SHP77 treated with DMSO at 0.1 percent for 48 hours (cell line): ENCODE measurements at places on chromosomes 11 and 22.

GRCh38 chr11:313787-314553 lies at the start of gene IFITM1:
Gene IFITM1, plus strand, starts transcription at chr11:314040. Its CDS starts 131 bp downstream, at chr11:314171.
- DNase-seq, result no peak

- DNase-seq, result no peak
Observed at GRCh38 chr11:3892156-3892555, 36.7 kb downstream of the STIM1 start.

- DNase-seq, result no peak
Observed at GRCh38 chr11:45267652-45268299, 18.4 kb downstream of the SYT13 start.

DNA sequence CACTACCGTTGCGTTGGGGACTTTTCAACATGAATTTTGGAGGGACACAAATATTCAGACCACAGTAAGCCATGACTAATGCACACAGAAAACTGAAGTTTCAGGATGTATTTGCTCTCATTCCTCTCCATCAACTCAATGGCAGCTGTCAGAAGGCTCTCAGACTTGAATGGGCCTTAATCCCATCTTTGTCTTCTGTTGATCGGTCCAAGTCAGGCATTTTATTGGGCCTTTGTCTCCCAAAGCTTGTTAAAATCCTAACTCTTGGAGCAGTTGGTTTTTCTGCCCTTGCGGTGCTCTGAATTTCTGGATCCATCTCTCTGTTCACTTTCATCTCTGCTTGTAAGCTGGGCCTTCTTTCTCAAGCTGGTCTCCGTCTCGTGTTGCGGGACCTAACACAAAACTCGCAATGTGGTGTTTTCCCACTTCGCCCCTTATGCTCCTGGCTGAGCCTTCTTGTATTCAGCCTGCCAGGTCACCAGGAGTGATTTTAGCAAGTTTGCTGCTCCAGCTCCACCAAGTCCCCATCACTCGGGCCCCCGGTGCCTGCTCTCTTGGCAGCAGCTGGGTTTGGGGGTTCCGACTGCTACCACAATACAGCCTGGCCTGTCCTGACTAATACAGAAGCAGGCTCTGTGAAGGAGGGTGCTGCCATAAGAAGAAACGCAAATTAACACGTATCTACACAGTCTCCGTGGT lies 27.0 kb downstream of the TSPAN32 start:
- DNase-seq, result no peak

- peak; percentile 58 for DNase-seq
Observed at GRCh38 chr22:33006220-33006954, 51.8 kb downstream of the SYN3 start.

- no peak for DNase-seq
Observed at GRCh38 chr22:25841775-25842174, 99.8 kb downstream of the MYO18B start.

- DNase-seq, result no peak
Observed at GRCh38 chr11:94002226-94002625, 18.9 kb upstream of the HEPHL1 start.

DNA sequence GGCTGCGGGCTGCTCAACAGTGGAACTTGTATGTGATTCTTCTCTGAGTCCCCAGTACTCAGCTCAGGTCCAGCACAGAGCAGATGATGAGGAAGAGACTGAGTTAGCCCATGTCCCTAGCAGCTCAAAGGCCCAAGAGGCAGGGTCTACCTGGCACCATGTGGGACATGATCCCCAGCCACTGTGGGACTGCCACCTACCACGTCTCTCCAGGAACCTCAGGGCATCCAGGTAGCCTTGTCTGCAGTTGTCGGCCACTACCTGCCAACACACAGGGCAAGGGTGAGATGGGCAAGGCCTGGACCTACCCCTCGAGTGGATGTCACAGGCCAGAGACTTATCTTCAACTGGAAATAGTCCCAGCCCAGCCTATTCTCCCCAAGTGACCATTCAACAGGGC lies 4.4 kb downstream of the PNPLA5 start:
- DNase-seq, result no peak

- no peak for DNase-seq
Observed at GRCh38 chr11:128985880-128986279, 43.2 kb upstream of the TP53AIP1 start.

GRCh38 chr11:127601578-127601977 lies 601.0 kb upstream of the KIRREL3 start:
- no peak for DNase-seq

DNA sequence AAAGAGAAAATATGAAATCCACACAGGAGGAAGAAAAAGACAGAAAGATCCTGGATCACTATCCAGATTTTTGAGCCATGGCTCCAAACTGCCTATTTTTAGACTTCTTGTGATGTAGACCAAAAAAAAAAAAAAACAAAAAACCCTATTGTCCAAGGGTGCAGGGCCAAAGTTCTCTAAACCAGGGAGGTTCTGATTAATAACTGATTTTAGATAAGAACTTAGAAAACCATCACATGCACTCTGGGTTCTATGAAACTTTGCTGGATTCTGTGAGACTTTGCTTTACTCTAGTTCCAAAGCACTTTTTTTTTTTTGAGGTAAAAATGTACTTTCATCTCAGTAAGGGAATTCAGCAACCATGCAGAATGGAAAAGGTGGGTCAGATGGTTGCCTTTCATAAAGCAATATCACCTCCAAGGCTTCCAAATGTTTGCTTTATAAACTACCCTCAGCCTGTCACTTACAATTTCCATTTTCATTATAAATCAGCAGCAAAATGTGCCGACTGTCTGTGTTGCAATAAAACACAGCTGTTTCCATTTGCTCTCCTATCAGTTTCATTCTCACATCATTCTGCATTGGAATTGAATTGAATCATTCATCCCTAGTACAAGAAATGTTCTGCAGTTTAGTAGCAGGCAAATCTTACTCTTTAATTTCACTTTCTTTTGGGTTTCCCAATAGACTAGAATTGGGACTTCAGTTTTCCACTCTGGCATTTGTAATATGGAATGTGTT lies 1584.3 kb upstream of the RAG2 start:
- DNase-seq, result no peak

GRCh38 chr11:48017105-48017830 lies 36.9 kb downstream of the PTPRJ start:
- no peak for DNase-seq

GRCh38 chr22:27780161-27780575 lies 21.4 kb downstream of the MN1 start:
- DNase-seq, result no peak

- DNase-seq, result no peak
Observed at GRCh38 chr22:50268655-50269113, 1.5 kb downstream of the MAPK11 start.

DNA sequence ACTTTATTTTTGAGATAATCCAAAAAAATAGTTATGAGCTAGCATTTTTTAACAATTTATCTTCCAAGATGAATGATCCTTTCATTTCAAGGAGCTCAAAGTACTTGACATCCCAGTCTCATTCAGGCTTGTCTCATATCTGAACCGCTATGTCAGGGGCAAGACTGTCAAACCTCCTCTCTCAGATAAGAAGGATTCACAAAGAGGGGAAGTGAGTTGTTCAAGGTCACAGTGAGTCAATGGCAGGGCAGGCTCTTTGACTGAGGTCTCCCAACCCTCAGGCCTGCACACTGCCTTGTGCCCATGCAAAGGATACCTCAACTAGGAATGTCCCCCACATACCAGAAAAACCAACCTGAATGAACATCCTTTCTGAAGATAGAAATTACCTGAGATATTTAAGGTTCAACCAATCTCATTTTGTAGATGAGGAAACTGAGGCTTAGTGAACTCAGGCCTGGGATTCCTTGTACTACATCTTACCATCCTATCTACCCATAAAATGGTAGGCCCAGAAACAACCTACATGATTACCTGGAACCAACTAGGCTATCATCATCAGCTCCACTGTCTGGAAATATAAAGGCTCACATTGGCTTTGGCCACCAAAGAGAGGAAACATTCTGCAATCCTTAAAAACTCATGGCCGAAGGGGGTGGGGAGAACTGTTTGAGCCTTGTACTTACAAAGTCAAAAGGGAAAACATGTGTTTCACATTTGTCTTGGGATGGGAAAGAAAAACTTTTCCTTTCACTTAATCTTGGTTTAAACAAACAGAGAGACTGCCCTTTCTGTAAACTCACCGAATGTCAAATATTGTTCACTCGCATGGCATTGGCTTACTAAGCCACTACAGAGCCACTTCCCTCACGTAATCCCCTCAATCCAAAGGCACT lies 51.1 kb downstream of the LIF start:
- DNase-seq, result no peak

DNA sequence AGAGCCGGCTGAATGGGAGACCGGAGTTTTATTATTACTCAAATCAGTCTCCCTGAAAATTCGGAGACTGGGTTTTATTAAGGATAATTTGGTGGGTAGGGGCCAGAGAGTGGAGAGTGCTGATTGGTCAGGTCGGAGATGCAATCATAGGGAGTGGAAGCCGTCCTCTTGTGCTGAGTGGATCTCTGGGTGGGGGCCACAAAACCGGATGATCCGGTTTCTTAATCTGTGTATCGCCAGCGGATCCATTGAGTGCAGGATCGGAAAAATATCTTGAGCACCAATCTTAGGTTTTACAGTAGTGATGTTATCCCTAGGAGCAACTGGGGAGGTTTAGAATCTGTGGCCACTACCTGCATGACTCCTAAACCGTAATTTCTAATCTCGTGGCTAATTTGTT lies 886 bp upstream of the NIPSNAP1 start:
- DNase-seq, result peak; percentile 14

- no peak for DNase-seq
Observed at GRCh38 chr11:118274186-118274585, 10.1 kb upstream of the MPZL2 start.

DNA sequence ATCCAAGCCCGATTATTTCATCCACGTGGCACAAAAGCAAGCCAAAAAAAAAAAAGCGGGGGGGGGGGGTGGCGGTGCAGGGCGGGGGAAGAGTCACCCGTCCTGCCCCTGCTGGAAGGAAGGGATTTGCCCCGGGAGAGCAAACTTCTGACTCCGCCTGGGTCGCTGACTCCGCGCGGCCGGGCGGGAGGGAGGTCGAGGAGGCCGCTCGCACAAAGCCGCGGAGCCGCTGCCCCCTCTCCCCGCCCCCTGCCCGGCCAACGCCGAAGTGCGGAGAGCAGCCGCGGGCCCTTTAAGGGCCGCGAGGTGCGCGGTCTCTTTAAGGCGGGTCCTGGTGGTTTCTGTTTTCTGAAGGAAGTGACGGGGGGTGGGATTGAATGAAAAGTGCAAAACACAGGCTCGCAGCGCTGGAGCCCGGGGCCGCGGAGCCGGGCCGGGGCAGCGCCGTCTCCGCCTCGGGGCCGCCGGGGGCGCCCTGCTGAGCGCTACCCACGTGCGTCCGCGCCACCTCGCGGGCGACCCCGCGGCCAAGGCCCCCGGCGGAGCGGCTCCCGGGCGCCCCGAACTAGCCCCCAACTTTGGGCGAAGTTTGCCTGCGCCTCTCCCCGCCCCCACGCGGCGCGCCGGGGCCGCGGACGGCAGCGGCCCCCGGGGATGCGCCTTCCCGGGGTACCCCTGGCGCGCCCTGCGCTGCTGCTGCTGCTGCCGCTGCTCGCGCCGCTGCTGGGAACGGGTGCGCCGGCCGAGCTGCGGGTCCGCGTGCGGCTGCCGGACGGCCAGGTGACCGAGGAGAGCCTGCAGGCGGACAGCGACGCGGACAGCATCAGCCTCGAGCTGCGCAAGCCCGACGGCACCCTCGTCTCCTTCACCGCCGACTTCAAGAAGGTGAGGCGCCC lies at the start of gene OAF:
Gene OAF (plus strand): TSS at position 407 of the 896 bp plus-strand sequence. CDS start 248 bp downstream, at position 655.
- DNase-seq, result no peak

- DNase-seq, result no peak
Observed at GRCh38 chr11:69355959-69356702, 62.2 kb downstream of the MYEOV start.

DNA sequence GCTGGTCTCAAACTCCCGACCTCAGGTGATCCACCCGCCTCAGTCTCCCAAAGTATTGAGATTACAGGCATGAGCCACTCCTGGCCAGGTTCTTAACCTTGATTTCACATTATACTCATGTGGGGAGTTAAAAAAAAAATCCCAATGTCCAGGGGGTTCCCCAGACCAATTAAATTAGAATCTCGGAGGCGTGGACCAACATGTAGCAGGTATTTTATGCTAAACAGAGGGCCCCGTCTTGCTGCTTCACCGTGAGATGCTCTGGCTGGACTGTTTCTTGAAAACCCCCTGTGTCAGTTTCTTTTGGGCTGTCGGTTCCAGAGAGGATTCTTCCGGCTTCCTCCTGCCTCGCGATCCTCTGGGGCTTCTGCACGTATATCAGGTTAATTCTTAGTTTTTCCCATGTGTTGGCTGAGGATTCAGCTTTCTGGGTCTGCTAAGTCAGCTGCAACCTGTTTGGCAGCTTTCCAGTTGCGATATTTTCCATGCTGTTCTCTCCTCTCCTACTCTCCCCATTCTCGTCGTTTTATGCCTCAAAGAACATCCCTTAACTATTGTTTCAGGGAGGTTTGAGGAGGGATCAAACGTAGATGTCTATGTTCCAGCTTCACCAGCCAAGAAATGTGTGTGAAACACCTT lies 50.6 kb upstream of the ACCSL start:
- DNase-seq, result no peak

- DNase-seq, result no peak
Observed at GRCh38 chr11:119374632-119375336, 6.7 kb downstream of the USP2 start.

DNA sequence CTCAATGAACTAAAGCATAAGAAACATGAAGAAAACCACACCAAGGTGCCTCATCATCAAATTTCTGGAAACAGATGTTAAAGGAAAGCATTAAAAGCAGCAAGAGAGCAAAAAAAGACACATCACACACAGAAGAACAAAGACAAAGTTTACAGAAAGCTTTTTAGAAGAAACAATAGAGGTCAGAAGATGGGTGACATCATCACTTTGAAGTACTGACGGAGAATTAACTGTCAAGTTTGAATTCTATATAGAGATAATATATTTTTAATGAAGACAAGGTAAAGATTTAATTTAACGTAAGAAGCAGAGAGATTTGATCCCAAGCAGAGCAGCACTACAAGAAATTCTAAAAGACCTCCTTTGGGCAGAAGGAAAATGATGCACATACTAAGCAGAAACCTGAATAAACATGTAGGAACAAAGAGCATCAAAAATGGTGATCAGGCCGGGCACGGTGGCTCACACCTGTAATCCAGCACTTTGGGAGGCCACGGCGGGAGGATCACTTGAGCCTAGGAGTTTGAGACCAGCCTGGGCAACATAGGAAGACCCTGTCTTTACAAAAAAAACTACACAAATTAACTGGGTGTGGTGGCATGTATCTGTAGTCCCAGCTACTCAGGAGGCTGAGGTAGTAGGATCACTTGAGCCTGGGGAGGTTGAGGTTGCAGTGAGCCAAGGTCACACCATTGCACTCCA lies 63.3 kb upstream of the RTL6 start:
- DNase-seq, result no peak
